ENCODE measurements at places on chromosomes 3 and 15.

DNA sequence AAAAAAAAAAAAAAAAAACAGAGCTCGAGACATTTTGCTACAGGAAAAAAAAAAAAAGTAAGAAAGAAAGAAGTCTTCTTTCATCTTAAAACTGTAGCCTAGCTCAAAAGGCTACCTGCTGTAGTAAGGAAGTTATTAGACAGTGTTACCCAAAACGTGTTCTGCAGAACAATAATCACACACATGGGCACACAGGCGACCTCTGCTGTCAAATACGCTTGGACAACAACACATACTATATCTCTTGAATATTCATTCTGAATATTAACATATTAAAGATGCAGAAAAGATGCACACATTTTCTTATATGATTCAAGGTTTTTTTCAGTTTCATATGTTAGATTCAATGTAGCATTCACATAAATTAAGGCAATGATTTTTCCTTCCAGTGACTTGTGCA, 215.8 kb downstream of the ROBO1 start:
- no peak overlapping the region for H3K4me3 ChIP-seq
- no peak for DNase-seq
- no peak overlapping the region for H3K27ac ChIP-seq
- no peaks in the 10 kb centered on the region for H3K4me1 ChIP-seq
- no peaks in the 10 kb centered on the region for H3K27me3 ChIP-seq

DNA sequence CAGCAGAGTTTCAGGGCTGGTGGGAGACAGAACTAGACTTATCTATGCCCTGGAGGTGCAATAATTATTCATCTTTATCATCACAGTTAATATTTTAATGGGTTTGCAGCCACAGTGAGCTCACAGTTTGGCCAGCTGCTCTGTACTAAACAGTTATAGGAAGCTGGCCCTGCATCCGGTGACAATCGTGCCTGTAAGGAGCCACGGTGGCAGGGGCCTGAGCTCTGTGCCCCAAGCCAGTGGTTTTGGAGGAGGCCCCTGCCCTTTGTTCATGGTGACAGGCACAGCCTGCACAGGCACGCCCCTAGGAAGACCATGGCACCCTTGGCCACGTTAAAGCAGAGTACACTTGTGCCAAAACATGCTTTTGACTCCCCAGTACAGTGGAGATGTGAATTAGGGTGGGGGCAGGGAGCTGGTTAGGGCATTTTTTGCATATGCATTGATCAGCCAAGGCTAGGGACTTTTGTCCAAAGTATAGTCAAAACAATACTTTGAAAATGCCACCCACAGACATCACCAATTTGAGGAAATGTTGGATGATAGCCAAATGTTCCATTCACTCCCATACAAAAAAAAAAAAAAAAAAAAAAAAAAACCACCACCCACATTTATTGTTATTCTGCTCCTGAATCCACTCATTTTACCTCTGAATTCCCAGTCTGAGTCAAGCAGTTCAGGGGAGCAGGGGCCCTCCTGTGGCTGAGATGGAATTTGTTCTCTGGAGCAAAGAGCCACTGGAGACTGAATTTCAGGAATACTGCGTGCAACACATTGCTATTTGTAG, 3.4 kb upstream of the RFTN1 start:
- H3K27me3 ChIP-seq: no peaks in the 10 kb centered on the region
- peaks cover 76% of the 10 kb centered on the region for H3K4me1 ChIP-seq
- peak; percentile 65 for DNase-seq
- H3K36me3 ChIP-seq: peaks cover 15% of the 10 kb centered on the region
- peak overlapping the region; percentile 91 for H3K4me3 ChIP-seq

DNA sequence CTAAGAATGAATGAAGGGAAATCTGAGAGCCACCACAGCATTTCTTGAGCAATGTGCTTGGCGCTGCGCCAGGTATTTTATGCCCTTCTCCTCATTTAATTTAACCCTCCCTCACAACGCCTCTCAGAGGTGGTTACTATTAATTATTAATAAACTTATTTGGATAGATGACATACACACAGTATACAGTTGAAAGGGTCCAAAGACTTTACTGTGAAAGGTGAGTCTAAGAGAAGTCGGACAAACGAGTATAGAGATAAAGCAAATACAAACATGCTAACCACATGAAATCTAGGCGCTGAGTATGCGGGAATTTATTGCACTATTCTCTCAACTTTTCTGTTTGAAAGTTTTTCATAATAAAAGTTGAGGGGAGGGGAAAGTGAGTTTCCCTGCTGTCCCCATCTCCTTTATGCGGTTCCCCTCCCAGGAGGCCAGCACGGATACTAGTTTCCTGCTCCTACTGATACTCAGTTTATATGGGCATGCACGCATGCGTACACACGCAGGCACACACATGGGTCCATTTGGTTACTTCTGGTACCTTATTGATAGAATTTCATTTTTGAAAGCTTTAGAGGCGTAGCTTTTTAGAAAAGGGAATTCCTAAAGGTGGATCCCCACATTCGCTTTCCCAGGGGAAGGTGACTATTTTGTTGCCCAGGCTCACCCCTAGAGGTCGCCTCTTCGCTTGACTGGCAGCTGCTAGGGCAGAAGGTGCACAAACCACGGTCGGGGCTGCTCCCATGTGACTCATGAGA, 28.5 kb upstream of the KCTD6 start:
- peak overlapping the region; percentile 28 for H3K27ac ChIP-seq
- peak overlapping the region; percentile 15 for H3K4me3 ChIP-seq
- DNase-seq: peak; percentile 90
- no peaks in the 10 kb centered on the region for H3K27me3 ChIP-seq
- H3K36me3 ChIP-seq: no peaks in the 10 kb centered on the region

DNA sequence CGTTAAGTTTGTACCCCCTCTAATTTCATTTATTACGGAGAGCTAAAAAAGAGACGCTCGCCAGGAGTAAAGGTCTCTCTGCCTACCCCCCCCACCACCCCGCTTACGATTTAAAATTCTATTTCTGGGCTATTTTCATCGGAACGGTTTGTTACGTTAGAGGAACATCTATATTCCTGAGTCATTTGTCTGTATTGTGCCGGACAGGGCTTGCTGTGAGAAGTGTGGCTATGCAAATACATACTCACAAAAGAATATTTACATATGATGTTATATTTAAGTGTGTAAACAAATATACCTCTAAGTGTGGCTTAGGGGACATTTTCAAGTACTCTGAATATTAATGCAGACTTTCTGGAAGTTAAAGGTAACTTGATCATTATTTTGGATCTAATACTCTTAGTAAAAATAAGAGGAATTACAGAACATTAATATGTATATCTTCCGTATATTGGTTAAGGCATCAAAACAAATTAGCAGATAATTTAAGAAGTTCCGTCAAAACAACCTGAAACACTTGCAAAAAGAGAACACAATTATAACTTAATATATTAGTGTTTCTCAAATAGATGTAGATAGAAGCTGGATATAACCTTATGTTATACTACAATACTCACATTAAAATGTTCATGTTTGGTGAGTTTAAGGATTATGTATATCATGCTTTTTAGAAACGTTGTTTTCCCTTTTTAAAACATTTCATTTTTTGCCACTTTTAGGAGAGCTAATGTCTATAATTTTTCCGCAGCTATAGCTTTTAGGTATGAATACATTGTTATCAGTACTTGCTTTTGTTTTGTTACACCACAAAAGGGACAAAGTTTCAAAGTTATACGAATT, 1.6 kb upstream of the SHOX2 start:
- peaks cover 59% of the 10 kb centered on the region for H3K4me1 ChIP-seq
- H3K4me3 ChIP-seq: peak overlapping the region; percentile 84
- H3K27ac ChIP-seq: peak overlapping the region; percentile 73
- H3K27me3 ChIP-seq: peaks cover 34% of the 10 kb centered on the region

DNA sequence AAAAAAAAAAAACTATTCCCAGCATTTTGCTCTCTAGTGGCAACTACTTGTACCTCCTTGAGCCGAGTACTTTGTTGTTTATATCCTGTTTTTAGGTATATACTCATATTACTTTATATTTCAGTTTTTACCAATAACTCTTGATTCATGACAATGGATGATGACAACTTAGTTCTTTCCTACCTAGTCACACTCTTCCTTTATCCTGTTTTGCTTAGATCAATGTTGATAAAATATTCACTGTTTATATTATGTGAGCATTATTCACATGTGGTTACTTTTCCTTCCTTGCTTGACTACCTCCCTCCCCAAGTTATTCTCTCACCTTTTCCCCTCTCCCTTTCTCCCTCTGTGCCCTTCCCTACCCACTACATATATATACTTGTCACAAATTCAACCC, 53.7 kb downstream of the NKIRAS1 start:
- no peak overlapping the region for H3K27ac ChIP-seq
- no peaks in the 10 kb centered on the region for H3K36me3 ChIP-seq
- no peaks in the 10 kb centered on the region for H3K27me3 ChIP-seq
- H3K4me1 ChIP-seq: peaks cover 38% of the 10 kb centered on the region

DNA sequence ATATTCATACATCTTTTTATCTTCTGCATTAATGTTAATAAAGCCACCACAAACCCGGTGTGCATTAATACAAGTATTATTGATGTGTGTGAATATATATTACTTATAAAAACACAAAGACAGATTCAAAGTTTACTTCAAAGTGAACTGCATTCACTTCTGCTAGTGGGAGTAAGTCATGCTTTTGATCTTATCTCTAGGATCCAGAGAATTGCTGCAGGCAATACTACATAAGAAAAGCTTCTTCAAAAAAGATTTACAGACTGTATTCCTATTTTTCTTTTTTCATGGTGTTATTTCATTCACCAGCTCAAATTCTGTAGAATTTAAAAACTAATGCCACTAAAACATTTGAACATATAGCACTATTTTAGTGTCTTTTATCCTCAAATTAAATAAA, 87.5 kb upstream of the CBLB start:
- H3K4me1 ChIP-seq: no peaks in the 10 kb centered on the region
- no peak for DNase-seq
- no peak overlapping the region for H3K27ac ChIP-seq
- no peaks in the 10 kb centered on the region for H3K36me3 ChIP-seq
- H3K27me3 ChIP-seq: no peaks in the 10 kb centered on the region
